ENCODE measurements at places on chromosomes 6 and 20.

DNA sequence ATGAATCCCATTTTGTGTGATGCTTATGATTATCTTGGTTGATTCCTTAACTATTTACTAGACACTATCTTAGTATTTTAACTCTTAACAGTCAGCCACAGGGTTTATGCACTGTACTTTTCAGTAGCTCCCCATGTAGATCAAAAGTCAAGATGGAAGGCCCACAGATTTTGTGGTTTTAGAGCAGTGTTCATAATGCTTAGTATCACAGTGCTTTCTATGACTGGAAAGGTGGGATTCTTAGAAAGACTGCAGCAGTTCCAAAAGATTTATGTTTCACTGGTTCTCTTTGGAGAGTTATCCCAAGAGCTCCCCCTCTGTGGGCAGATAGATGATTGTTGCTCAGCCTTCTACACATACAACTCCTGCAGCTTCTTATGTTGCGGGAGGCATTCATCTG is 34.5 kb downstream of the ANKRD6 start:
- DNase-seq, result no peak

DNA sequence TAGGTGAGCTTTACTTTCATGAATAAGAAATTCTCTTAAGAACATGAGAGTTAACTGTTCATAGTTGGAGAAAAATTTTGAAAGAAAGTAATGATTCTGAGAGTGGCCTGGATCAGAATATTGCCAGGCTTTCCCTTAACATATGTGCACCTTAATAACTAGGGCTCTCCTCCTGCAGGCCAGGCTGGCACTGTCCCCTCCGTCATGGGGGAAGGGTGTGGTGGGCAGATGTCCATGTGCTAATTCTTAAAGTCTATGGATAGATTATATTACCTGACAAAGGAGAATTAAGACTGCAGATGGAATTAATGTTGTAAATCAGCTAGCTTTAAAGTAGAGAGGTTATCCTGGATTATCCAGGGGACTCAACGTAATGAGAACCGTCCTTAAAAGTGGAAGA is 10.9 kb upstream of the KLHL32 start:
- no peak for DNase-seq

DNA sequence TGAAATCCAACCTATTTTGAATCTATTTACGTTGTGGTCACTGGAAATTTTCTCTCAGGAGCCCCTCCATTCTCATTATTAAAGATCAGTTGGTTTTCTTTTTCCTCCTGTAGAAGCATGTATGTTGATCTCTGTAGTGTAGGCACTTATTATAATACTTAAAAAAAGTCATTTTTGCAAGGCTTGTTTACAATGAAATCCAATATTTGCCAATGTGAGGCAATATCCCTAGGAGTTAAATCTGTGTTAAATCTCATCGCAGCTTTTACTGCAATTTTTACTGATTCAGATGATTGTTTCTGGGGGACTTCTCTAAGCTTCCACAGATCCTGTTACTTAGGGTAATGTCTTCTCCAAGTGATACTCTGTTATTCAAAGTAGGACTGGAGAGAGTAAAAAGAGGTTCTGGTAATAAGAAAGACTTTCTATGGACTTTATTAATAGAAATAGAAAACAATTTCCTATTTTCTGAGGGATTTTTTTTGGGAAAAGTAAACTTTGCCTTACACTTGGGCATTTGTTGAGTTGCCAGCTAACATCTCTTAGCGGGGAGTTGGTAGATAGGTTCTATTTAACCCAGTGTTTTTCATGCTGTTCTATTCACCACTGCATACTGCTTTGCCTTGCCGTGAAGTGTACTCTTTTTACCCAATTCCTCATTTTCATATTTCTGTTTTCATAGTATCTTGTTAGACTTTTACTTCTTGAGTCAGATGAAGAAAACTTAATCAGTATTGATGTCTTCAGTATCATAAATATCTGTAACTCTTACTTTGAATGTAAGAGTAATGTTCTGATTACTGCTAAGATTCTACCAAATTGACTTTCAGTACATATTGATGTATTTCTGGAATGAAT is 48.6 kb downstream of the CDKAL1 start:
- no peak for DNase-seq

- DNase-seq, result no peak
Measured at GRCh38 chr6:56101141-56101553, 146.2 kb downstream of the COL21A1 start.

GRCh38 chr6:17940151-17940792 is 47.2 kb downstream of the KIF13A start:
- DNase-seq, result no peak

GRCh38 chr6:86869500-86869899 is 67.8 kb upstream of the HTR1E start:
- DNase-seq, result no peak

DNA sequence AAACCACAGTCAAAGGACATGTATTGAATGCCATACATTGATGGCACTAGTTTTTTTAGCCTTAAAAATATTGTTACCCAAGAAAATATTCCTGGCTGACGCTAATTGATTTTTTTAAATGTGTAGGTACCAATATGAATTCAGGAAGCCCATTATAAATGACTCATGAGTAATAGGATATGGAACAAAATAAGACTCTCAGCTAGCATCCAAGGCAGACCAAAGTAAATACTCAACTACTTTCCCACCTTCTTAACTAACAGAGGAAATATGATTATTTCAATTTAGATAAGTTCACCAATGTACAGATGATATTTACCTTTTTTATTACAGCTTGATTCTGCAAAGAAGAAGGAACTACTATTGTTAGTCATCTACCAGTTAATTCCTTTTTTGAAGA is 43.2 kb upstream of the TXNDC5 start:
- no peak for DNase-seq

DNA sequence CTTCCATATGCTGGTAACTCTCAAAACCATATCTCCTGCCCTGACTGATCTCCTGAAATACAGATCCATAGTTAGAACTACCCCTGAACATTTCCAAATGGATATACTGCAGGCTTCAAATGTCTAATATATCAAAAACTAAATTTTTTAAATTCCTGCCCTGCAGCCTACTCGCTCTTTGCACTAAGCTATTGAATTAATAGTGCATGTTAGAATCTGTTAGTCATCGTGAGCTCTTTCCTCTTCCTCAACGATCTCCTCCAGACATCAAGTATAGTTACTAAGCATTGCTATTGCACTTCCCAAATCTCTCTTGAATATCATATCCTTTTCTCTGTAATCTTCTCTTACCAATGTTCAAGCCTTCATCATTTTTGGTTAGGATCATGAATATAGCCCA is 26.0 kb upstream of the RSPO3 start:
- no peak for DNase-seq

GRCh38 chr20:36532388-36532787 is 8.9 kb upstream of the MYL9 start:
- no peak for DNase-seq

- no peak for DNase-seq
Measured at GRCh38 chr6:170092826-170093225, 198.1 kb downstream of the DLL1 start.

- no peak for DNase-seq
Measured at GRCh38 chr6:166950443-166950821, 5.9 kb downstream of the RNASET2 start.

DNA sequence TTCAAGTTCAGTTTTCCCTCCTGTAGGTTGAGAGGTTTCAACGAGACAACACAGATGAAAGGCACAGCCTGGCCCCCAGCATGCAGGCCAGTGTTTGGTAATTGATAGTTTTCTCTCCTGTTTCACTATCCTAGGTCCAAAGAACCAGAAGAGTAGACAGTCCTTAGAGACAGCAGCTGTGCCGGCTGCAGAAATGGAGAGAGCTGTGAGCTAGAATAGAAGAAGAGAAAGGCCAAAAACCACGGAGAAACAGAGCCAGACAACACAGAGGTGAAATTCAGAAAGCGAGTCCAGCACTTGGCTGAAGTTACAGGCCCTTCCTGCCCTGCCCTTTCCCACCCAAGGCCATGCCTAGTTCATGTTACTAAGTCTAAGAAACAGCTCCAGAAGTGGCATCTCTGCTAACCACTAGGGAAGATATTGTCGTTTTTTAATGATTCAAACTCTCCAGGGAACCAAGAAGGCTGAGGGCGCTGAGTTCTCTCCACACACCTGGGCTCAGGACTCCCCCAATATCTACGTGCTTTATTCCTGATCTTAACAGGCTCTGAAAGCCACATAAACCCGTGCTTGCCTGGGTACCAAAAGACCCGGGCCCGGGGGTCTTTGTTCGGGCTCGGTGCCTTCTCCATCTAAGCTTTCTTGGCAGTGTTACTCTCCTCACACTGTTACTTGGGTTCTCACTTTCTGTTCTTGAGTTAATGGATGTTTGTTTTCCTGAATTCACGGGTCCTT is 16.5 kb upstream of the RBPJL start:
- no peak for DNase-seq

DNA sequence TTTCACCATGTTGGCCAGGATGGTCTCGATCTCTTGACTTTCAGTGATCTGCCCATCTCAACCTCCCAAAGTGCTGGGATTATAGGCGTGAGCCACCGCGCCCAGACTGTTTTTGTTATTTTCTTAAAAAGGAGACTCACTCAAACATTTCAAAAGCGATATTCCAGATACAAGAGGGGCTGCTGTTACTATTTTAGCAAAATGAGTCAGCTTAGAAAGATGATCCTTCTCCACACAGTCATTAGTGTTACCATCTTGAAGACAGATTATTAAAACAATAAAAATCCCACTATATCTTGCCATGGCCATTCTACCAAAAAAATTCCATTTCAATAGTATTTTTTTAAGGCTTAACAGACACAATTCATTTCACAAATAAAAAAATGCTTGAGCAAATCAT is 102.8 kb downstream of the PREP start:
- DNase-seq, result no peak

DNA sequence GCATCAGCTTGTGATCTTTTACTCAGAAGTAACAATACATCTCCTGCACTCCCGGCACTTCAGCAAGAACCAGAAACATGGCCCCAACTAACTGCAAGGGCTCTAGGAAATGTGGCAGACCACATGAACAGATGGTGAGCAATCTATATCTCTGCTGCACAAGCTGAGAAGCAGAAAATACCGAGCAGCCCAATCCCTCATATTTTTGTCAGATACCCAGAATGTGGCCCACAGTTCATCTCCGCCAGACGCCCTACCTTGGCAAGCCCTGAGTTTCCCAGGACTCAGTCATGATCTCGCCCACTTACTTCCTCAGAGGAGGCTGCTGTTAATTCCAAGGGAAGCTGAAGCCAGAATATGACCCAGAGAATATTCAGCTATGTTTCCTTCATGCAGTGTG is 63.1 kb upstream of the PHACTR1 start:
- DNase-seq, result no peak

GRCh38 chr20:2652724-2653555 is 508 bp downstream of the NOP56 start:
- DNase-seq, result no peak

DNA sequence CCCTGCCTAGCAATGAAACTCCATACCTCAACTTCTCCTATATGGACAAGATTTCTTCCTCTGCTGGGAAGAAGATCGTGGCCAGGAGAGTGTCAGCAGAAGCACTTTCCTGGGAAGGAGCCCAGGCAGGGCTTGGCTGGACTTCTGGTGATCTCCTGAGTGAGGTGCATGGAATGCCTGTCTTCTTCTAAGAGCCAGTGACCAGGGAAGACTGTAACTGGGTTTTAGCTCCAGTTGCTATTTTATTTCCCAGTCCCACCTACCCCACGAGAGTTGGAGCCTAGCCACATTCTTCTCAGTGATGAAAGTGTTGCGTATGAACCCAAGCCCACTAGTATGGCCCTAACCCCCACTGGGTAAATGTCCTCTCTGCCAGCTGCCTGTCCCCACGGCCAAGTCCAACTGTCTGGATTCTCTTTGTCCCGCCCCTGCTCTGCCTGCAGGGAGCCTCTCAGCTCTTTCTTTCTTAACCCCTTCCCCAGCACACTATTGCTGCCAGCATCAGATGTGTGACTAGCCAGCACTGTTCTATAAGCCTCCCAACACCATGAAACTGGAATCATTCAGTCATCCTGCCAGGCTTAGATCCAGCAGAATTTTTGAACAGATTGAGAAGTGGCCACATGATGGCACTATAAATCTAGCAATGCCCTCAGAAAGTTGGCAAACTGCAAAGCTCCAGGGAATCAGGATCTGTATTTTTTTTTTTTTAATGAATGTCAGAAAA is 69.8 kb upstream of the FAM184A start:
- DNase-seq, result no peak

DNA sequence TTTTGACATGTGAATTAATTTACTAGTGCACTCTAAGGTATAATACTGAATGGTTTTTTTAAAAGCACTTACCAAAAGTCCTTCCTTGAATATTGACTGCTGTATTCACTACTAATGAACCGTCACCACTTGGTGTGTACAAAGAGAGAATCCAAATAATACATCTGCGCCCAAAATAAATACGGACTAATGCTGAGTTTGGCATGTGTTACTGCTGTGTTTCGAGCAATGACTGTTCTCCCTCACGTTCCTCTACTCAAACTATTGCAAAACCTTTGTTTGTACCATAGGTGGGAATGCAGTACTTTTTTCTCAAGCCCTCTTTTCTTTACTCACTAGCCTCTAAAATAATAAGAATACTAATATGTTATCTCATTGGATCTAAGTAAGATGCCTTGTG is 305.5 kb downstream of the QKI start:
- DNase-seq, result no peak

DNA sequence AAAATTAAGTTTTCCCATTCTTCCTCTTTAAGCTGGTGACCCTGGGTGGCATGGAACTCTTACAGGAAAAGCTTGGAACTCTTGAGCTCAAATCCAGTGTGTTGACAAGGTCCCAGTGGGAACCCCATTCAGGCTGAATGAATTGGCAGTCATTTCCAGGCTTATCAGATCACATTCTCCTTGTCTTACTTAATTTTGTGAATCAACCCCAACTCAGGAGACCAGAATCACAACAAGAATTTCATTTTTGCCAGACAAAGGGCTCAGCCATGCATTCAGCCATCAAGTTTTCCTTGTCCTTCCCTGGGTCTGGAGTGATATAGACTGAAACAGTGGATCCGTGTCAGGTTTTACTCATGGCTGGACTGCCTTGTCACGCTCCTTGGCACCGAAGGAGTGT is 92.1 kb upstream of the EEF1E1 start:
- no peak for DNase-seq

DNA sequence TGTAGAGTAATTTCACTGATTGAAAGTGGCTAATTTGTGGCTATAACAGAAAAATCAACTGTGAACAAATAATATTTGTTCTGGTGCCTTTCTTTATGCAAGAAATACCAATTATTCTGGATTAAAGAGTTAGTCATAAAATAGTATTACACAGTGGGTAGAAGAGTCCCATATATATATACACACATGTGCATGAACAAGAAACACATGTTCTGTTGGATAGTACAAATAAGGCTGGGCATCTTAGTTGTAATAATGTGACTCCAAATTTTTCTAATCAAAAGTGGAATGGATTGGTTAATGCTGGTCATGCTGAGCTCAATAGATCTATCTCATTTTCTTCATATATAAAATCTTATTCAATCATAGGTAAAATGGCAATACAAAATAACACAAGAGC is 179.4 kb downstream of the OGFRL1 start:
- no peak for DNase-seq

DNA sequence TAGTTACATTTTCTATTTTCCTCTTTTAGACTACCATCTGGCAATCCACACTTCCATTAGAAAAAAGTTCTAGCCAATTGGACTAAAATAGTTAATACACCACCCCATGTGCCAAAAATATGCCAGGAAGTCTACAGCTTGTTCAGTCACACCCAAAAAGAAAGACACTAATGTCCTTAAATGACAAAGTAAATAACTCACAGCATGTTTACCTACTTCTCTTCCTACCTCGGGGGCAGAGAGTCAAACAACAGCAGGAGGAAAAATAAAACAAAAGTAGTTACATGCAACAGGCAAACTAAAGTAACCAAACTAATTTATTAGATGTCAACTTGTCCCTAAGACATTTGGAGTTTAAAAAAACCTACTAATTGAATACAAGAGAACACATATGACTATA is 57.0 kb downstream of the UBE3D start:
- DNase-seq, result no peak

- DNase-seq, result no peak
Measured at GRCh38 chr6:45786355-45786781, 229.3 kb downstream of the CLIC5 start.

Measured in activated CD8-positive, alpha-beta memory T cell treated with anti-CD3 and anti-CD28 coated beads, Interleukin-2, amount 50 U/mL, for 4 hours (primary cell).